ENCODE measurements at places on chromosomes 1 and 21.

DNA sequence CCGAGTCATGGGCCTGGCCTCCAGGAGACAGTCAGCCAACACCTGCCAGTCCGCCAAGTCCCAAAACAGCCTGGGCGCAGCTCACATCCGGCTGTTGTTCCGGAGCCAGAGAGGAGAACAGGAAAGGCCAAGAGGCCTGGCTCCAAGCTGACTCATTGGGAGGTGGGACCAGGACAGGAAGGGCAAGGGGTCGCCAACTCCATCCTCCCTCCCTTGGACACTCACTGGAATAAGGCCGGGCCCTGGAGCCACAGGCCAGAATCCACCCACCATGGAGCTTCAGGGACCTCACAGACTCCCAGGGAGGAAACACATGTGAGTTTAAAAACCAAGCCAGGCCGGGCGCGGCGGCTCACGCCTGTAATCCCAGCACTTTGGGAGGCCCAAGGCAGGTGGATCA is 25.1 kb upstream of the CLIC4 start:
- no peak for DNase-seq

- DNase-seq: no peak
Measured at GRCh38 chr1:29998686-29999085, 724.7 kb downstream of the MATN1 start.

DNA sequence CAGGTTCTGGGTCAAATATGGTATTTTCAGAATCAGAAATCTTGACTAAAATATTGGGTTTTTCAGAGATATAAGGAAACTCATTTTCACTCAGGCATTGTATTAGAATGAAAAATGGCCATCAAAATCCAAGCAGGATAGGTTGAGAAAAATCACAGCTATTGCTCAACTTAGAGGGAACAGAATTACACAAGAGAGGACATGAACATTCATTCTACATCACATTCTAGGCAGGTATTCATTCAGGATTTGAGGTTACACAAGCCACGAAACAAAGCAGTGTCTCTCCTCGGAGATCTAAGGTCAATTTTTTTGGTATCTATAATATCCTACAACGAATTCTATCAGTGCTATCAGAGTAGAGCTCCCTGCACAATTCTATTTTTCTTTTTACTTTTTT is 163.6 kb upstream of the HP1BP3 start:
- no peak for DNase-seq

DNA sequence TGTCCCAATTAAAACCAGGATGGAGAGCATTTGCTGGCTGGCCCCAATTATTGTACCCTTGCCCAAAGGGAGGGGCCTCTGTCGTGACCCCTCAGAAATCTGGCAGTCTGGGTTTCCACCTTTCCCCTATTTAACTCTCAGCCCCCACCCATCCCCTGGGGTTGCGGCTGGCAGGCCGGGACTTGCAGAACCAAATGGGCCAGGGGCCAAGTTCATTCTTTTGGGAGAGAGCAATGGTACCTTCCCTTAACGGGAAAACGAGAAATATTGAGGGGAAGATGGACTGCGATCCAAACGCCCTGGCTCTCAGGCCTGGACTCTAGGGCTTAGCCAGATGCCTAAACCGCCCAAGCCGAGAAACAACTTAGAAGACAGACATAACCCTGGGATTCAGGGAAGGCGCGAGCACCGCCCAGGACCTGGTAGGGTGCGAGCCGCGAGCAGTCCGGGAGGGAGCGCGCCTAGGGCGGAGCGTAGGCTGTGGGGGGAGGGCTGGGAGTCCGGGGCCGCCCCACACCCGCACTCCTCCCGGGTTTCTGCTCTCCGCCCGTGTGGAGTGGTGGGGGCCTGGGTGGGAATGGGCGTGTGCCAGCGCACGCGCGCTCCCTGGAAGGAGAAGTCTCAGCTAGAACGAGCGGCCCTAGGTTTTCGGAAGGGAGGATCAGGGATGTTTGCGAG is at the start of gene SLC27A3:
Gene SLC27A3, plus strand, starts transcription at position 628 of the 678 bp plus-strand sequence. CDS start 91 bp downstream, outside the sequence.
- peak; percentile 78 for DNase-seq

DNA sequence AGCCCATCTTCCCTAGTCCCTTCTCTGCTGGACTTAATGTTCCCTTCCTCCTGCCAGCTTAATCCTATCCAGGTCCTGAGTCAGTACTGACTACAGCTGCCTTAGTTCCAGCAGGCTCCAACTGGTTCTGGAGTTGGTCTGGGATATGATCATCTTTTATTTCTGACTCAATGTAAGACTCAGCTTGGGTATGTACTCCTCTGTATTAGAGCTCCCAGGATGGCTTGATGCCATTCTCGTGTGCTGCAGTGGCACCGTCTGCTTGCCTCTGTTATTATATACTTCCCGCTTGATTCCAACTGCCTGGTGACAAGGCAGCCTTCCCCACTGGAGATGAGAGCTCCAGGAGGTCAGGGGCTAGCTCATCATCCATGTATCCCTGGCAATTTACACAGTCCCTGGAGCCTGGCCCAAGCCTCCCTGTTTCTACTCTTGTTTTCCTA is 164.4 kb upstream of the DPT start:
- DNase-seq: no peak

GRCh38 chr1:46613661-46614603 is 2.7 kb downstream of the MOB3C start:
- DNase-seq: peak; percentile 19

DNA sequence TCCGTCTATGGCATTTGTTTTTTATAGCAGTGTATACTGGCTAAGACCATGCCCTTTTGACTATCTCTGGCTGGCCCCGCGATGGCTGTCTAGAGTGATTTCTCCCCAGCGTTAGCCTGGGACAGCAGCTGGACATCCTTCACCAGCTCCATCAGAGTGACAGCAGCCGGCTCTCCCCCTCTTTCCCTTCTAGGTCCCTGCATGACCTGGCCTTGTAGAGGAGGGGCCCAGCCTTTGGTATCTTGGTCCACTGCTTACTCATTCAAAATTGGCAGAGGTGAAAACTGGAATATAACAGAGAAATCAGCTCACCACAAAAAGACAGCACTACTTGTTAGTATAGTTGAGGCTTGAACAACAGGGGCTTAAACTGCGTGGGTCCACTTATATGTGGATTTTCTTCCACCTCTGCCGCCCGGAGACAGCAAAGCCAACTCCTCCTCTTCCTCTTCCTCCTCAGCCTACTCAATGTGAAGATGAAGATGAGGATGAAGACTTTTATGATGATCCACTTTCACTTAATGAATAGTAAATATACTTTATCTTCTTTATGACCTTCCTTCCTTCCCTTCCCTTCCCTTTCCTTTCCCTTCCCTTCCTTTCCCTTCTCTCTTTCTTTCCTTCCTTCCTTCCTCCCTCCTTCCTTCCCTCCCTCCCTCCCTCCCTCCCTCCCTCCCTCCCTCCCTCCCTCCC is 29.4 kb upstream of the B3GALNT2 start:
- DNase-seq: no peak

GRCh38 chr1:112264010-112264409 is 132.0 kb upstream of the CTTNBP2NL start:
- no peak for DNase-seq

DNA sequence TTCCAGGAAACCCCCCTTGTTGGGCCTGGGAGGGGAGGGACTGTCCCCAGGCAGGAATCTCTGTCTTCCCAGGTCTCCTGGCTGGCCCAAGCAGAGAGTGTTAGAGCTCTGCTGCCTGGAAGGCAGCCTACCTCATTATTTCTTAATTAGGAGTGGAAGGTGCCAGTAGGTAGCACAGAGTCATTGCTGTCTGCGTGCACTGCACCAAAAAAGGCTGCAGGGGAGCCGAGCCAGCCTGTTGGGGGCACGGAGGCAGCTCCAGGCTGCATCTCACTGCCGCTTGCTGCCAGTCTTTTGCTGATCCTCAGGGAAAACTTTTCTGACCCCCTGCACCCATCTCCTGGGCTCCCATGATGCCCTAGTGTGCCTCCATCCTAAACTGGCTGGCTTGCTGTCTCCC is 58.1 kb downstream of the LRRN2 start:
- DNase-seq: no peak

- DNase-seq: no peak
Measured at GRCh38 chr1:79005945-79006344, 585 bp downstream of the ADGRL4 start.

Data from NCI-H510A (cell line).